Stimulated activated CD8-positive, alpha-beta memory T cell treated with anti-CD3 and anti-CD28 coated beads, Interleukin-7, amount 100 ng/mL, for 1 hour (primary cell): ENCODE measurements at places on chromosomes 3 and 15.

DNA sequence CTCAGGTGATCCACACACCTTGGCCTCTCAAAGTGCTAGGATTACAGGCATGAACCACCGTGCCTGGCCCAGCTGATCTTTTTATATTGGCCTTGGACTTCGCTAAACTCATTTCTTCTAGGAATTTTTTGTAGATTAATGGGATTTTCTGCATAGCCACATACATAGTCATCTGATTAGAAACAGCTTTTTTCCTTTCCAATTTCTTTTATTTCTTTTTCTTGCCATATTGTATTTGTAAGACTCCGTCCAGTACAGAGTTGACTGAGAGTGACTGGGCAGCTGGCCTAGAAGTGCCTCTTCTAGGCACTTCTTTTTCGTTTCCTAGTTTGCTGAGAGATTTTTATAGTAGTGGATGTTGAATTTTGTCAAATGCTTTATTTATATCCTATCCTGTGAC lies 37.4 kb downstream of the ARIH1 start:
- DNase-seq, result no peak

GRCh38 chr3:24278543-24278942 lies 216.1 kb downstream of the THRB start:
- no peak for DNase-seq

DNA sequence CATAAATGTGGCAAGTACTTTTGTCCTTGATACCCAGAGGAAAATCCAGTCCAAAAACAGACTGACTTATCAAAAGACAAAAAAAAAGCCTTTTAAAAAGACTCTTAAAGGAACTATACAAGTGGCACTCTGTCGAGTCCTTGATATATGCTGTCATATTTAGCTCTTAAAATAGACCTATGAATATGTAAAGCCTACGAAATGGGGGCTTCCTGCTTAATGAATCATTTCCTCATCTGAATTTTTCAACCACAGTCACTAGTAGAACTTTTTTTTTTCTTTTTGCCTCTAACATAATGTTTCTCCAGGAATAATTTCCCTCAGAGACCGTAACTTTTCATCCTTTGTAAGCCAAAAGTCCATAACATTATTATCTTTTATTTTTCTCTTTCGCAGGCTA lies 95.8 kb downstream of the P3H2 start:
- no peak for DNase-seq

DNA sequence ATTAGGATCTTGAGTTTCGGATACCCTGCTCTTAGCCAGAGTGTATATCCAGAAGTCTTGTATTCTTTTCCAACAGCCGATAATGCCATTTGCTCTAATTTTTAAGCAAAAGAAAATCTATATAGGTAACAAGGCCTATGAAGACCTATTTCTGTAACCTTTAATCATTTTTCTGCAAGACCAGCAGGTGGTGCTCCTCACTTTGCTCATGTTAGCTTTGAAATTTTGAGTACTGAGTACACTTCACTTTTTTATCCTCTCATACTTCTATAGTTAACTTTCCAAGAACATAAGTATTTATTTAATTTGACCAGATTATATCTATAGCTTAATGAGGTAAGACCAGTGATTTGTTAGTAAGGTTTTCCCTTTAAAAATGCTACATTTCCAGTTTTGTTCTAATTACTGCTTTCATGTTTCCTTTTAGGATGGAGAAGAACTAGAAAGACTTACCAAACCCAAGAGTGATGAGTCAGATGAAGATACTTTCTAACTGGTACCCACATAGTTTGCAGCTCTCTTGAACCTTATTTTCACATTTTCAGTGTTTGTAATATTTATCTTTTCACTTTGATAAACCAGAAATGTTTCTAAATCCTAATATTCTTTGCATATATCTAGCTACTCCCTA lies 20.5 kb downstream of the SLC35A5 start:
- no peak for DNase-seq

GRCh38 chr3:40116478-40117177 lies 192.9 kb upstream of the EIF1B start:
- no peak for DNase-seq

- no peak for DNase-seq
Measured at GRCh38 chr3:59798372-59799086, 748.7 kb upstream of the CFAP20DC start.

DNA sequence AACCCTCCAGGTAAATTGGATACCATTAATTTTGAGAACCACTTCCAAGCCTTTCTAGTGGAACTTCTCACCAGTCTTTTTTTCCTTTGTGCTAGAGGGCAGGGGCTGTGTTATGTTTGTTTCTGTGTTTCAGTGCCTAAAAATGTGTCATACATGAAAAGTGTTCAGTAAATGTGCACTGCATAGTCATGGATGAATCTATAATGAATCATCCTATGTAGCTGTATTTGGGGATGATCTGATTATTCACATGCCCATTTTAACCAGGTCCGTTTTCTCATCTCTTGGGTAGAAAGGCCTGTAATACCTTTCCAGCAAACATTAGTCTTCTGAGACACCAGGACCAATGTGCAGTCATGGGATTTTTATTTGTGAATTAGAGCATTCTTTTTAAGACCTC lies 583.0 kb upstream of the GOLIM4 start:
- DNase-seq, result no peak

DNA sequence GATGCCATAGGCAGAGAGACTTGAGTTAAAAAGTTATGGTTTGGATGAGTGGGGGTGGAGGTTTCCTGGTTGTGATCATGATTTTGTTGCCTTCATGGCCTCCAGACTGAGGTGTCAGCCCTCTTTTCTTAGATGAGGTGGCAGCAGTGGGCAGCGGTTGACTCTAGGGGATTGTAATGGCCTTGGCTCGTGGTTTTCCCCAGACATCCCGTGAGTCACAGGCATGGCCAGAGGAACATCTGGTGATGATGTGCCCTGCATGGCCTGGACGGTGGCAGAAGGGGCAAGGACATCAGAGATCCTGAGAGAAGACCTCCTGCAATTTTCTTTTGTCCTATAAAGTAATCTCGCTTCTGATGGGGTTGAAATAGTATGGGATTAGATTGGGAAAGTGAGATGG lies 12.4 kb downstream of the RETNLB start:
- DNase-seq, result no peak

DNA sequence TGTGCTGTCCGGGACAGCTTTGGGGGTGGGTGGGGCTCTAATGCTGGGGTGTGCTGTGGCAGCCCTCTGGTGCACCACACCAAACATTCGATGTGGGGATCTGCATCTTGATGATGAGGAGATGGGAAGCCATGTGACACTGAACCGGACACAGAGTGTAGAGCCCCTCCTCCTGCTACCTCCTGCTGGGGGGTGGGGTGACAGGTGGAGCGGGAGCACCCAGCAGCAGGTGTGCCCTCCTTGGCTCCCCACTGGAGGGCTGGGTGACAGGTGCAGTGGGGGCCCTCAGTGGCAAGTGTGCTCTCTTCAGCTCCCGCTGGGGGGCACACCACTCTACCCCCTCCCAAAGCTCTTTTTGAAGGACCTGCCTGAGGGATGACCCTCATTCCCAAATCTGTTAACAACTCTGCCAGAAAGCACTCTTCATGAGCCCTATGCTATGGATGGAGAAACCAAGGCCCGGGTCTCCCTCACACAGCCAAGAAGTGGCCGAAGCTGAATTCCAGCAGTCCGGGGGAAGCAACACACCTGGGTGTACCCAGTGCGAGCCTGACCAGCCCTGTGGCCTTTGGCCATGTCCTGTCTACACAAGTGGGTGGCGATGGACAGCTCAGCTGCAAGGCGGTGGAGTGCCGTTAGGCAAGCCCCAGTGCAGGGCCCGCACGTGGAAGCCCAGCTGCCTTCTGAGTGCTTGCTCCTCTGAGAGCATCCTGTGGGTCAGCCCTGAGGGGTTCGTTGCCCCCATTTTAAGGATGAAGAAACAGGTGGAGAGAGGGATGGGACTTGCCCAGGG lies 609 bp upstream of the UROC1 start:
- no peak for DNase-seq
